PC-3 (cell line): ENCODE measurements at places on chromosomes 6 and 20. TPM values are rescaled to one million over a fixed set of nuclear protein-coding genes. Genes with fewer than 3 reads are reported as not detected.

The PHACTR2 gene
- 19.4 and 25.1 TPM in 2 replicates for total RNA-seq

The LRRC73 gene
- total RNA-seq: 0.22 and 0.75 TPM in 2 replicates

The EEF1A2 gene
- 463 and 559 TPM in 2 replicates for total RNA-seq

The ABHD16A gene
- 52.0 and 54.0 TPM in 2 replicates for total RNA-seq

The PTPRT gene
- not detected in 2 replicates for total RNA-seq

The EYS gene
- total RNA-seq: 0.07 TPM in 1 of 2 replicates, not detected in the other

The SLC32A1 gene
- total RNA-seq: not detected in 2 replicates

The SLC22A7 gene
- total RNA-seq: not detected in 2 replicates

DNA sequence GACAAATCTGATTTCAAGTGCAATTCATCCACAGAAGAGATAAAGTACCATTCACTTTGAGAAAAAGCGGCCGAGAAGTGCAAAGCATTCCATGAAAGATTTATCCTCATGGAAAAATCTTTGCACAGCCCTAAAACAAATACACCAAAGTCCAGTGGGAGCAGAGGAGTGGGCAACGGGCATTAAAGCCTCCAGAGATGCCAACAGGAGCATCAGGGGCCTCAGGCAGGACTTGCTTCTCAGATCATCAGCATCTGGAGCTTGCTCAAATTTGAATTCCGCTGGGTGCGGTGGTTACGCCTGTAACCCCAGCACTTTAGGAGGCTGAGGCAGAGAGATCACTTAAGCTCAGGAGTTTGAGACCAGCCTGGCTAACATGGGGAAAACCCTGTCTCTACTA is 110.7 kb upstream of the NFATC2 start:
- no peak for DNase-seq

DNA sequence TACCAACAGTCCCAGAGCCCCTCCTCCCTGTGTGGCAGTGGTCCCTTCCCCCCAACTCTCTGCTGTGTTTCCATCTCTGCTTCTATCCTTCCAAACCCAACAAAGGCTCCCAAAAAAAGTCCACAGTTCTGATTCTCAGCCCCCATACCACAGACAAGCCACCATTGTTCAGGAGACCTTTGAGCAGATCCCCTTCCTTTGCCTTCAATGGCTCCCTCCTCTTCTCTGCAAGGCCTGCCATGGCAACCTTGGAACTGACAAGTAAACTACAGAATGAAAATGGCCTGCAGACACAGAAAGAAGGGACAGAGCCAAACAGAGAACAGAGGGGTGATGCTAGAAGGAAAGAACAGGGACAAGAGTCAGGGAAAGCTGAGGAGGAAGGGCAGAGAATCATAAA is 23.2 kb downstream of the OR2H2 start:
- DNase-seq: no peak

DNA sequence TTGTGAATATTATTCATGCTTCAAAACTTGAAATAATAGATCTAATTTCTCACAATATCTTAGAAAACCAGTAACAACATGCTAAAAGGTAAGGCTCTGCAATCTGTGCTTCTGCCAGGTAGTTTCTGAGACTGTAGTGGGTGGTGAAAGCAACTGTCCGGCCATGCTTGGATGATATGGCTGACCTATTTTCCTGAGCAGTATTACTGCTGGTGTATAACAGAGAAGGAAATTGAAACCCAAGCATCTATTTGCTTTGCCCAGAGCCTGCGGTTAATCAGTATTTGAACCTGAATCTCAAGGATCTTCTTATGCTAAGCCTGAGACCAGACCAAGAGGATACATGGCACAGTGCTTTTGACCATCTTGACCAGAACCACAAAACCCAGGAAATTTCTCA is 563.8 kb downstream of the COL12A1 start:
- DNase-seq: no peak

- DNase-seq: peak; percentile 37
Observed at GRCh38 chr6:84575264-84575663, 189.1 kb downstream of the TBX18 start.

- DNase-seq: no peak
Observed at GRCh38 chr6:89555031-89555430, 83.5 kb downstream of the LYRM2 start.

- DNase-seq: peak; percentile 30
Observed at GRCh38 chr6:16903470-16903869, 142.2 kb upstream of the ATXN1 start.

DNA sequence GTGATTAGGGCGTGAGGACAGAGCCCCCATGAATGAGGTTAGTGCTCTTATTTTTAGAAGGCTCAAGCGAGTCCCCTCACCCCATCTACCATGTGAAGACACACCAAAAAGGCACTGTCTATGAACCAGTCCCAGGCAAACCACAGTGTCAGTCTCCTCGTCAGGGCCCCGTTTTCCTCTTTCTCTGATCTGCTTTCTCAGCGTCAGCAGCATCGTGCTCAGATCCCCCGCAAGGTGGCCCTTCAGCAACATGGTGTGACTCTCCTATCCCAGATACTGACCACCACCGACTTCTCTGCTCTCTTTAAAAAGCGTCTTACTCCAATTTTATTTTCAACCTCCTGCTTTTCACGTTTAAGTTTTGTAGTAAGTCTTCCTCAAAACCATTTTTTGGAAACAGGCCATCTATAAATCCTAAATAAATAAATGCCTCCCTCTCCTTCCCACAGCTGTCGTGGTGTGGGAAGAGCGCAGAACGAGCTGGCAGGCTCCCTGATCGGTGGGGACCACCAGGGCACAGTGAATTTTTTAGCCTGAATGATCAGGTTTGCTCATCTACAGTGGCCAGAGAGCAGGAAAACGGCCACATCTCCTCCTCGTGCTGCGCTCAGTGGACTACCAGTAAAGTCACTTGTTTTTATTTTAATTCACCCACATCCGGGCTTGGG is 113.1 kb downstream of the BMP7 start:
- no peak for DNase-seq

DNA sequence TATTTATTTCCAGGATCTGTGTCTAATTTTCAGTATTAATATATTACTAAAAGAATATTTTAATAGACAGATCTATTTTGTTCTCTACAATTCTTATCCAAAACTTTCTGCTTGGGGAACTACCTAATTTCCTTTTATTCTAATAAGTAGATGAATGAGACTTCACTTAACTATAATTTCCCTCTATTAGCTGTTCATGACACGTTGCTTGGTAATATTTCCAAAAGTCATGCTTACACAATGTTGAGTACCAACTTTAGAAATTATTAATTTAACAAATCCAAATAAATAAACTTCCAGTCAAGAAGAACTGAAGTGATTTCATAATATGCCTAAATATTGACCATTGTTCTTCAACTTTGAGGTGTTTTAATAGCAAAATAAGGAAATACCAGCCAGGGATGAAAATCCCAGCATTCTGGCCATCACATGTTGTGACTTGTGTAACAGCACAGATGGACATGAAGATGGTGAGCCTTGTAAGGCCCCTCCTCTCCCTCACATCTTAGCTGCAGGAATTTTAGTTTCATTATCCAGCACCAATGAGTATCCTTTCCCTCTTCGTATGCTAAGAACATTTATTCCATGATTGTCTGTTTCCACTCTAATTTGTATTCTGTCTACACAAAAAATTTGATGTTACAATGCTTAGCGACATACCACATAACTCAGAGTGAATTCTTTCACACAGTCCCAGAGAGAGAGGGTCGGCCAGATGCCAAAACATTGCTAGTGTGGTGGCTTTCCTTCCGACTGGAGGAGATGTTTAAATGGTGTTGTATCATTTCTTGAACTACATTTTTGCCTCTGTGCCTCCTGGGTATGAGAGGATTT is 137.5 kb downstream of the FOXA2 start:
- no peak for DNase-seq

GRCh38 chr6:139868576-139868975 is 494.1 kb upstream of the CITED2 start:
- no peak for DNase-seq

DNA sequence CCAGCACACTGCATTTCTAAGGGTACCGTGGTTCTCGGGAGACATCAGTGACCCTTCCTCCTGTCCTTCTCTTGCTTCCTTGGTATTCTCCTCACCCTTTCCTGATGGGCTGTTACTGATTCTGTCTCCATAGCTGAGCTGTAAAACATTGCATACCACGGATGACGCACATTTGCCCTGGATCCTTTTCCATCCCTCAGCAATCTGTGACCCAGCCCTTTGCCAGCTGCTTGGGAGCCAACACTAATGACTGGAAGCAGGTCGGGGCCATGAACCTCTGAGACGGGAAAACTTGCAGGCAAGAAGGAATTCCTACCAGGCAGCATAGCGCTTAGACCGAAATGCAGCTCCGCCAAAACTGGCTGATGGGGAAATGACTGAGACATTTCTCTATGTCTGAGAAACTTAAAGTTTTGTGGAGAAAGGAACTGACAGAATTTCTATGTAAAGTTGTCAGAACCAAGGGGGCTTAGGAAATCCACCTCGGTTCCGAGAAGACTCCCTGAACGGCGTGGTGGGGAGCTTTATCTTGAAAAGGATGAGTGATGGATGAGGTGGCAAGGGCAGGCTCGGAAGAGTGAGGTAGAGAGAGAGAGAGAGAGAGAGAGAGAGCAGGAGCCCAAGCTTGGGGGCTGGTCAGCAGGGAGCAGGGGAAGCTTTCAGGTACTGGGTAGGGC is 19.2 kb downstream of the TUBB2B start:
- DNase-seq: no peak

GRCh38 chr6:140620496-140620895 is 1246.0 kb upstream of the CITED2 start:
- DNase-seq: no peak

DNA sequence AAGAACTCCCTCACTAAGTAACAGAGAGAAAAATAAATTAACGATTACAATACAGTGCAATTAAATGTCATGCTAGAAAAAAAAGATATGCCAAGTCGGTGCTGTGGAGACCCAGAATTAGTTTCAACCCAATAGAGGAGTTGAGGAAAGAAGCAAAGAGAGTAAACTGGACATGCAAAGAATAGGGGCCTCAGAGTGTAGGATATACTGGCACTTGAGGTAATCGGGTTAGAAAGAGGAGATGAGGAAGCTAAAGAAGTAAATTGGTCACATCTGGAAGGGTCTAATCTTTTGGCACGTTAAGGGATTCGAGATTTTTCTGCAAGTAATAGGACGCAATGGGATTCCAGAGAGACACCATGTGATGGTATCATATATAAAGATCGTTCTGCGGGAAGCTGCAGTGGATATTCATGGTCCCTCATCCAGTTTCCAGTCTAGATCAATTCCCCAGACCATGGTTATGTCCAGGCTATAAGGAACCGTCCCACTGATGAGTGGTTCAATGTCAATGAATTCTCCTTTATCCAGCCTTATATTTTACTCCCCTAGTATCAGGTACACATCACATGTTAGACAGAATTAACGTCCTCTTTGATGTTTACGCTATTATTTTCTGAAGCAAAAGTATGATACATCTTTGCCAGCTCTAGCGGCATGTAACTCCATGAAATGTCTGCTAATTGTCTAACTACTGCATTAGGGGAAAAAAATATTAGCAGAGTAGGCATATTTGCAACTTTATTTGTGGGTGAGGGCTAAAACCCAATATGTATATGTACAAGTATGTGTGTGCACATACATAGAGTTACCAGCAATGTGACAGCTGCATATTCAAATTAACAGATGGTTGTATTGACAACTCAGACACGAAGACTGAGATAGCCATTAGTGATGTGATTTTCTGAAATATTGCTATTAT is 1.1 kb upstream of the TBC1D32 start:
- DNase-seq: no peak

DNA sequence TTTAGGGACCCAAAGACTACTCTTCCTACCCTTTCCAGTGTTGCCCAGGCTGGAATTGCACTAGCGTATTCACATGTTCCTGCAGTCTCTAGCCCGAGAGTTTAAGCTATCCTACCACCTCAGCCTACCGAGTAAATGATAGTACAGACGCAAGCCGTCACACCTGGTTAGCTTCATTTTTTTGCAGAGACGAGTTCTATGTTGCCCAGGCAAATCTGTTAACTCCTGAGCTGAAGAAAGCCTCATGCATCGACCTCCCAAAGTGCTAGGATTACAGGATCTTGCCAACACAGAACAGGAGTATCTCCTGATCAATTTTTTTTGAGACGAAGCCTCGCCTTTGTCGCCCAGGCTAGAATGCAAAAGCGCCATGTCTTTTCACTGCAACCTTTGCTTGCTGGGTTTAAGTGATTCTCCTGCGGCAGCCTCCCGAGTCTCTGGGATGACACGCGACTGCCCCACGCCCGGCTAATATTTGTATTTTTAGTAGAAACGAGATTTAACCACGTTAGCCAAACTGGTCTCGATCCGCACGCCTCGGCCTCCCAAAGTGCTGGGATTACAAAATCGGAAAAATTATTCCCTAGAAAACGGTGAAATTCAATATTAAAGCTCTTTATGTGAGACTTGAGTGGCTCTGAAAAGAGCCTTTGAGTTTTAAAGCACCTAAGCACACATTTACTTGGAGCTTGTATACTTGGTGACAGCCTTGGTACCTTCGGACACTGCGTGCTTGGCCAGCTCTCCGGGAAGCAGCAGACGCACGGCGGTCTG is 128.5 kb downstream of the HFE start:
- DNase-seq: peak; percentile 60

- DNase-seq: peak; percentile 49
Observed at GRCh38 chr6:2857580-2858337, 16.1 kb upstream of the SERPINB1 start.

- DNase-seq: no peak
Observed at GRCh38 chr6:30571762-30572082, 480 bp downstream of the ABCF1 start.

DNA sequence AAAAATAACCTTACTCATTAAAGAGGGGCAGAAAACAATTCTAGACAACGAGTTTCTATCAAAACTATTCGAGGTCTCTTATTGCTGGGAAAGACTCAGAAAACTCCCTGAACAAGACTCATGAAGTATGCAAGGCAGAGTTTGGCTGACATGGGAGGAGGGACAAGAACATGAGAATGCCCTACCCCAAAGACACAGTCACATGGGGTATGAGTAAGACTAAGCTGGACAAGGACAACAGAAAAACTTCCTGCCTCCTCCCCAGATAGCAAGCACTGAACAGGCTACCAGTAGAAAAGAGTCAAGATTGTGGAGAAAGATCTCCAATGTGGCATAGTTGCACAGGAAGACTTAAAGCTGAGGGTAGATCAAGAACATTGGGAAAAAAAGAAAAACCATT is 39.7 kb upstream of the PHIP start:
- DNase-seq: peak; percentile 12

- peak; percentile 87 for DNase-seq
Observed at GRCh38 chr6:138088326-138088762, 18.9 kb downstream of the PERP start.

DNA sequence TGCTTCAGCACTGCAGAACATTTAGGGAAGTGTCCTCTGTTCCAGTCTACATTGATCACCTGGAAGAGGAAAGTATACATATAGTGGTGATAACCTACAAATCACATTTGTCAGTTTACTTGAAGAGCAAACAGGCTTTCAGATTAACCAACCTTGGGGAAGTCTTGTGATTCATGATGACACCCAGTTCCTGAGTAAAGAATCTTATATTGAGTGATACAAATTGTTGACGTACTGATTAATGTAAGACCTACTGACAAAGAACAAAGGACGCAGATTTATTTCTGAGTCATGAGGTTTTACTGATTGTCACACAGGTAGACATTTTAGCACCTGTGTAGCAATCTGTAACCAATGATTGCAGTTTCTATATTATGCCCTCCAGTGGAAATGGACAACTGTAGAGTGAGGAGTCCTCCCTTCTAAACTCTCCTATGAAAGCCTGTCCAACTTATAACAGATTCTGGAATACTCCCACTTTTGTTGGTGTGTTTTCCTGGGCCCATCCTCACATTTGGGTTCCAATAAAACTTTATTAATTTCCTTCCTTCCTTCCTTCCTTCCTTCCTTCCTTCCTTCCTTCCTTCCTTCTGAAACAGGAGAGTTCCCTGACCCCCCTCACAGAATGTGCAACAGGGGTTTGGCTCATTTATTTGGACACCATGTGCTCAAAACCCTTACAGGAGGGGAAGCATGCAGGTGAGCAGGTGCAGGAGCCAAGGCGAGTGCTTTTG is 113.5 kb downstream of the SLC35B3 start:
- DNase-seq: peak; percentile 41
